Right kidney (tissue), 9 donors: ENCODE measurements at places on chromosomes 13 and 19.

- no peak for DNase-seq
Measured at GRCh38 chr13:99208185-99208584, 7.5 kb downstream of the UBAC2 start.

- DNase-seq, result no peak
Measured at GRCh38 chr13:70432276-70432805, 324.1 kb upstream of the KLHL1 start.

DNA sequence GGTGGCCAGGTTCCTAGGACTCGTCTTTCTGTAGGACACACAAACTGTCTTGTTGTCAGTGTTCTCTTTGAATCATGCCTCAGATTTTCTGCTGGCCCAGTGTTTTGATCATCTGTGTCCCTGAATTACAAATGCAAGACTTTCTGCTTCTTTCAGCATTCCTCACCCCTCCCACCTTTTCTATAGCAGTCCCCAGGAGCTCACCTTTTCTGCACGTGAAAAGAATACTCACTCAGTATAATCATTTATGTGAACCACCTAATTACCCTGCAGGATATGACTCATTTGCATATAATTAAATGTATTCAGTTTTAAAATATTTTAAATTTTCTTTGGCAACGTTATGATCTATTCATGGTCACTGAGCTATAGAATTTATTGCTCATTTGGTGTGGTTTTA lies 389.2 kb downstream of the ITGBL1 start:
- DNase-seq, result no peak

DNA sequence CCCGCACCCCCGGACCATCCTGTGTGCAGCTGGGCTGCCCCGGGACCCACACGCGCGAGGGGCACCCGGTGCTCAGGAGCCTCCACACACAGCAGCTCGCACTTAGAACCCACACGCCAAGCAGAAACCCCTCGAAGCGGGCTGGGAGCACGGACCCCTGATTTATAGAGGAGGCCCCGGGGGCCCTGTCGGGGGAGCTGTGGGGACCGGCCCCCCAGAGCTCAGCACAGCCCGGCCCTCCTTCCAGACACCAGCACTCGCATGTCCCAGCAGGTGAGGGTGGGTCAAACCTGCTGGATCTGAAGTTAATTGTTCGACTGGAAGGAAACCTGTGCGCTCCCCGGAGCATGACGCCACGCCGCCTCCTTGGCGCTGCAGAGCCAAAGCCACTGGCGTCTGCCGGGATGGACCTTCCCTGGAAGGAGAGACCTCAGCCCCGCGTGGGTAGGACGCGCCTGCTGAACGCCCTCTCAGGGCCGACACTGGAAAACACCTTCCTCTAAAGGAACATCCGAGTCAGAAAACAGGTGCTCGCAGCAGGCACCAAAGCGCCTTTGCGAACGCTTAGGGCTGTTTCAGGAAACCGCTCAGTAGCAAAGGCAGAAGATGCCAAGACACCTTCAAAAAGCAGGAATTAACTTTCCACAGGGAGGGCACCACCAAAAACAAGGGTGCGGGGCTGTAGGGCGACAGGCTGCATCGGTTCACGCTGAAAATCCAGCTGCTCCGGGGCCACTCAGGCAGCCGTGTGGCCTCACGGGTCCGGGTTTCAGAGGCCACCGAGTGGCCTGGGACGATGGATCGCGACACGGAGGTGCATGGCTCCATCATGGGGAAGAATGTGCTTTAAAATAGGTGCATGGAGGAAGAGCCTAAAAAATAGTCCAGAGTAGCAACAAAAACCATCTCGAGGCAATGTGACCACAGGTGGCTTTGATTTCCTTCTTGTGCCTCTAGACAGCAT lies 37.8 kb upstream of the GRTP1 start:
- DNase-seq, result no peak

- DNase-seq, result no peak
Measured at GRCh38 chr19:48565090-48565489, 13.1 kb downstream of the SULT2B1 start.

DNA sequence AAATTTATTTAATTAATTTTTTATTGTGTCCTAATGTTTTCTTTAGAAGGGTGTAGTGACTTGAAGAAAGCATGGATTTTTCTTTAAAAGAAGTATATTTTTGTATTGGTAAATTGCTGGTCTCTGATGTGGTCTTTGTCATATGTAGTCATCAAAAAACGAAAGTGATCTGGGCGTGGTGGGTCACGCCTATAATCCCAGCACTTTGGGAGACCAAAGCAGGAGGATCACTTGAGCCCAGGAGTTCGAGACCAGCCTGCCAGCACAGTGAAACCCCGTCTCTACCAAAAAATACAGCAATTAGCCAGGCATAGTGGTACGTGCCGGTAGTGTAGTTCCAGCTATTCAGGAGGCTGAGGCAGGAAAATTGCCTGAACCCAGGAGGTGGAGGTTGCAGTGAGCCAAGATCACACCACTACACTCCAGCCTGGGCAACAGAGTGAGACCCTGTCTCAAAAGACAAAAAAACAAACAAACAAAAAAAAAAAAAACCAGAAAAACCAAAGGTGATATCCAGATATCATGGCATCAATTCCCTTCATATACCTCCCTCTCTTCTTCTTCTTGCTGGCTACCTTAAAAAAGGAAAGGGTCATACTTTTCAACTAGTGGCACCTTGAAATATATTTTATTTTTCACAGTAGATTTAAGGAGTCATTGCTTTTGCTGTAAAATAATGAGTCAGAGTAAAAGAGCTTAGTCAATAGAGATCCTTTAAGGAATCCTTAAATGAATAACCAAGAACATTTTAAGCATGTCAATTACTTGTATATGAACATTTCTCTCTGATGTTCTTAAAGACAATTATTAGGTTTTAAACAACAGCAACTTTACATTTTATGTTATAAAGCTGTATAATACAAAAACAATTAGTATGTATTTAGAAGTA lies 19.9 kb downstream of the KCTD4 start:
- no peak for DNase-seq

DNA sequence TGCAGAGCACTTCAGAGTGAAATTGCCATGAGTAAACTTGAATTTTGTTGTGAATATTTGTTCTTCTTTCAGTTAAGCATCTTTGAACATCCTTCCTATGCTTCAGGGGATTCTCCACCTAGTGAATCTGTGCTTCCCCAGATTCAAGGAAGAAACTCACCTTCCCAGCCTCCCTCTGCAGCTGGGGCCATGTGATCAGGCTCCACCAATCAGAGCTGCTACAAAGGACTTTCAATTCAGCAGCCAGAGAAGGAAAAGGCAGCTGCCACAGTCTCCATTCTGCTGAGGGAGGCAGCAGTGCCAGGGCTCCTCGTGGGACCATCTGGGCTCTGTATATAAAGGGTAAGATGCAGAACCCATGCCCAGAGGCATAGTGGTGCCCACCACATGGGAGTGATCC lies 89.7 kb upstream of the SIAH3 start:
- no peak for DNase-seq

GRCh38 chr19:3809881-3810707 lies 23.9 kb upstream of the MATK start:
- DNase-seq, result no peak

GRCh38 chr13:54945973-54946372 lies 1917.4 kb downstream of the OLFM4 start:
- no peak for DNase-seq

GRCh38 chr19:50830266-50831025 lies 2.9 kb downstream of the KLK15 start:
- DNase-seq, result peak; percentile 36

DNA sequence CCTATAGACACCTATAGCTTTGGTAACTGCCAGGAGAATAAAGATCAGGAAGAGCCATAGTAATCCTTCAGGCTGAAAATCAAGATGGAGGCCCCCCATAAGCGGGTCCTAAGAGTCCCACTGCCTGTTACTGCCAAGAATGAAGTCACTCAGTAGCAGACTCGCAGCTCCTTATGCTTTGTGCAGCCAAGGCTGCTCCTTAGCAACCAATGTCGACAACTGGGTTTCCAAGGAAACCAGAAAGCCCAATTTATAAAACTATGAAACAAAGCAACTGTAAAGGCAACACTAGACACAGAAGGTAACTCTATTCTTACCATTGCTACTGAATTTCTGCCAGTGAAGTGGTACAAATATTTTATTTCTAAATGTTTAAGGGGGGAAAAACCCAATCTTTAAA lies 56.5 kb downstream of the DCLK1 start:
- DNase-seq, result no peak

DNA sequence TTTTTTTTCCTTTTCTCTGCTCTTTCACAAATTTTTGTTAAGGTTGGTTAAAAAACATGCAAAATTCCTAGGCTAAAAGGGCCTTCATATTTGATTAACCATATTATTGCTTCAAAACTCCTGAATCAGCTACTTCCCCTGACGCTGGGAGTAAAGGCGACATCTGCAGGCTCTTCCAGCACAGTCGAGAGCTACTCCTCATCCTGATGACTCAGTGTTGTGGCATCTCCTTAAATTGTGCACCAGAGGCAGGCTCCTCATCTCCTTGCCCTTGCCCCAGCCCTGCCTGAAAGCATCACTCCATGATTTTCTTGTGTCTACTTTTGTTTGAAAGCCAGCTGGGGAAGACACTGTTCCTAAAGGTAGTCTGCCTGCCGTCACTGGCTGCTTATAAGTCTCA lies 24.5 kb upstream of the SOX1 start:
- no peak for DNase-seq

DNA sequence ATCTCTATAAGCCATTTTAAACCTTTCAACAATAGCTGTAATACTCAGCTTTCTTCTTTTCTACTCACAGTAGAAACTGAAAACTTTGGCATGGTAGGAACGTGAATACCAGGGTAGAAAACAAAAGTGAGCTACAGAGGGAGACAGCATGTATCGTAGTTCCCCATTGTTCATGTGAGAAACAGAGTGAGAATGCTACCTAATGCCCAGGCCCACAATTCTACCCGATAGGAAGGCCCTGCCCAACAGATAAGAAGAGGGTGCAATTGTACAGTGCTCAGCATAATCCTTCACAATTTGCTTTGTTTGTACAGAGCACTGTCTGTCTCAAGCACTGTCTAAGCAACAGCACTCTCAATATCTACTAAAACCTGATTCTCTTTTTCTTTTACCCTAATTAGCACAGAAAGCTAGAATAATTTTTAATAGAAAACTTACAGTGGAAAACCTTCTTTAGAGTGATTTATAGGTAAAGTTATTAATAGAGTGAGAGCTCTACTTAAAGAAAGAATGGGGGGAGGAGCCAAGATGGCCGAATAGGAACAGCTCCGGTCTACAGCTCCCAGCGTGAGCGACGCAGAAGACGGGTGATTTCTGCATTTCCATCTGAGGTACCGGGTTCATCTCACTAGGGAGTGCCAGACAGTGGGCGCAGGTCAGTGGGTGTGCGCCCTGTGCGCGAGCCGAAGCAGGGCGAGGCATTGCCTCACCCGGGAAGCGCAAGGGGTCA lies 322.3 kb downstream of the EFNB2 start:
- no peak for DNase-seq

GRCh38 chr13:112627161-112627560 lies 39.2 kb upstream of the TUBGCP3 start:
- DNase-seq, result no peak

DNA sequence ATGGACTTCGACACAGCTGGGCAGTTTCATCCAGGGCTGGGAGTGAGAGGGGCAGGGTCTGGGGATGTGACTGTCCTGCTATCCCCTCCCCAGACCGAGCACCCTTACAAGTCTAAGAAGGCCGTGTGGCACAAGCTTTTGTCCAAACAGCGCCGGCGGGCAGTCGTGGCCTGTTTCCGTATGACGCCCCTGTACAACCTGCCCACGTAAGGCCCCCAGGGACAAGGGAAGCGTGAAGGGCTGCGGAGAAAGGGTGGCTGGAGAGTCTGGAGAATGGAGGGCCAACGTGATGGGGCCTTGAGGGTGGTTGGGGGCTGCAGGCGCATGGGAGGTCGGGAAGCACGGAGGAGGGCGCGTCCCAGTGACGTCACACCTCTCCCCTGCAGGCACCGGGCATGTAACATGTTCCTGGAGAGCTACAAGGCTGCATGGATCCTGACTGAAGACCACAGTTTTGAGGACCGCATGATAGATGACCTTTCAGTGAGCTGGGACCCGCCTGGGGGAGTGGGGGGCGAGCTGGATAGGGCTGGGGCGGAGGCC lies 89.5 kb downstream of the MAP4K1 start:
- DNase-seq, result peak; percentile 10

GRCh38 chr19:35090506-35091214 lies 25.0 kb upstream of the FXYD3 start:
- peak; percentile 74 for DNase-seq

DNA sequence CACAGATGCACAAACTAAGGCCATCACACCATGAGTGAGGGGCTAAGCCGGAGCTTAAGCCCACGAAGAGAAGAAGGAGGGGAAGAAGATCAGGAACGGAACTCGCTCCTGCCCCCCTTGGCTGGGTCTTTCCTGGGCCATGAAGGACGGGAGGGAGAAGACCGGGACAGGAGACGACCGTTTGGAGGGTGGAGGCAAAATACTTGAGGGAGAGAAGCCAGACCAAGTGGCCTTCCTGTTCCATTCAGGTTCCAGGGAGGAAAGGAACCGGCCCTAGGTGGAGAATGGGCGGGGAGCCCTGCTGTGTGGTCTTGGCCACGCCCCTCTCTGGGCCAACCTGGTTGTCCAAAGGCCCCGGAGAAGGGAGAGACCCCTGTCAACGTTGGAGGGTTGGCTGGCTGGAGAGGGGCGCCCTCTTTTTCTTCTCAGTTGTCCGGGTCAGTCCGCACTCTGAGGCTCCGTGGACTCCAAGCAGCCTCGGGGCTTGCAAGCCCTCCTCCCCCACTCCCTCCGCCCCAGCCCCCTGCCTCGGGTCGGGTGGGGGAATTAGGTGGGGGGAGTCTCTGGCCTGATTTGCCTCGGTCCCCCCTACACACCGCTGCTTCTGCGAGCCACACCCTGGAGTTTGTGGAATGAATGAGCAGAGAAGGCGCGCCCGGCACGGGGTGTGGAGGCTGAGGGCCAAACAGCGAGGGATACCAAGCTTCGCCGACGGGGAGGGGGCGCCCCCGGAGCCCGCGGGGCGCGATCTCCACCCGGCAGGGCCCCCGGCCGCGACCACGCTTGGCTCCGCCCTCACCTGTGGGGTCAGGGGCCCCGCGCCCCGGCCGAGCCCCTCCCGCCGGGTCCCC lies 757 bp downstream of the FBN3 start:
- DNase-seq, result peak; percentile 72

DNA sequence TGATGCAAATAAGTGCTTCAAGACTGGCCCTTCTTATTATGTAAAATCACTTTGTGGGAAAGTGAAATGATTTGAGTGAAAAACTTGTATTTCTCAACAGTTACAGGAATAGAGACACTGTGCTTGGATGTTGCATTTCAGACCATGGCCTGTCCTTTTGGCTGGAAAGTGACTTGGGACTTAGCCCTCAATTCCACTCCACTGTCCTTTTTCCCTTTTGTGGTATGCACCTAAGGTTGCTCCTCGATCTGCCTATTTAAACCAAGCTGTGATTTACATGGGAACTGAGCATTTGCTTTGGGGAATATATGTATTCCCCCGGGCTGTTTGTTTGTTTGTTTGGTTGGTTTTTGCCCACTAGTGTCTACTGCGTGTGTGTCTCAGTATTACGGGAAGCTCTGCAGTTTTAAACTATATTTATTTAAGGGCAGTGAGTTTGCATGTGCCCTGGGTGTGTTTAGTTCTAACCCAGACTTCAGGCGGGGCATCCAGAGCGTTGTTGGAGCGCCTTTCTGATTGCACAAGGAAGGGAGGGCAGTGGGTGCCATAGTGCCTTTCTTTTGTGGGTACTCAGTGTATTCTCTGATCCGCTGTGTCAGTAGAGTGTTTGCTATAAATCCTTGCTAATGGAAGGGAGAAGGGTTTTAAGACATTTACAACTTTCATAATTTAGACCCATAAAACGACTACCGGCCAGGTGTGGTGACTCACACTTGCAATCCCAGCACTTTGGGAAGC lies 18.2 kb upstream of the RNF113B start:
- DNase-seq, result no peak
